ENCODE measurements at places on chromosomes 16 and 17.

DNA sequence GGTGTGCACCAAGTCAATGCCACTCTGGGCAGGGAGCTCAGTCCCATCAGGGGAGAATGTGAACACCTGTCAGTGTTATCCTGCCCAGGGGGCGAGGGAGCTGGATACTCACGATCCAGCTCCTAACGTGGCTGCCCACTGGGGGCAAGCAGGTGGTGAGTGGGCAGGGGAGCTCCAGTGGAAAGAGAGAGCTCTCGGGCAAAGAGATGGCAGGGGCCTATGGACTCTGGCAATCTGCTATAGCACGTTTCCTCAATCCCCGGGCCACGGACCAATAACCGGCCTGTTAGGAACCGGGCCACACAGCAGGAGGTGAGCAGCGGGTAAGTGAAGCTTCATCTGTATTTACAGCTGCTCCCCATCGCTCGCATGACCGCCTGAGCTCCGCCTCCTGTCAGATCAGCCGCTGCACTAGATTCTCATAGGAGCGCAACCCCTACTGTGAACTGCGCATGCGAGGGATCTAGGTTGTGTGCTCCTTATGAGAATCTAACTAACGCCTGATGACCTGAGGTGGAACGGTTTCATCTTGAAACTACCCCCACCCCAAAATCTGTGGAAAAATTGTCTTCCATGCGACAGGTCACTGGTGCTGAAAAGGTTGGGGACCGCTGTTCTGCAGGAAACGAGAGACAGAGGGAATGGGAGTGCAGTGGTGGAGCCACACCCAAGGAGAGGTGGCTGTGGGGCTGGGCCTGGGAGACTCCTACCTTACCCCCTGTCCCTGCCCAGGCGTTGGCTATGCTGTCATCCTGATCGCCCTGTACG is 15.6 kb downstream of the SLC6A2 start:
- DNase-seq: no peak

- no peak for DNase-seq
Measured at GRCh38 chr17:60091109-60091508, 12.4 kb upstream of the HEATR6 start.

GRCh38 chr16:21626659-21627277 is 25.6 kb downstream of the IGSF6 start:
- no peak for DNase-seq

- no peak for DNase-seq
Measured at GRCh38 chr17:15469260-15469659, 1.8 kb upstream of the CDRT4 start.

GRCh38 chr17:16419074-16419928 is 3.9 kb downstream of the TRPV2 start:
- no peak for DNase-seq
